ENCODE measurements at places on chromosomes 2 and 18.

DNA sequence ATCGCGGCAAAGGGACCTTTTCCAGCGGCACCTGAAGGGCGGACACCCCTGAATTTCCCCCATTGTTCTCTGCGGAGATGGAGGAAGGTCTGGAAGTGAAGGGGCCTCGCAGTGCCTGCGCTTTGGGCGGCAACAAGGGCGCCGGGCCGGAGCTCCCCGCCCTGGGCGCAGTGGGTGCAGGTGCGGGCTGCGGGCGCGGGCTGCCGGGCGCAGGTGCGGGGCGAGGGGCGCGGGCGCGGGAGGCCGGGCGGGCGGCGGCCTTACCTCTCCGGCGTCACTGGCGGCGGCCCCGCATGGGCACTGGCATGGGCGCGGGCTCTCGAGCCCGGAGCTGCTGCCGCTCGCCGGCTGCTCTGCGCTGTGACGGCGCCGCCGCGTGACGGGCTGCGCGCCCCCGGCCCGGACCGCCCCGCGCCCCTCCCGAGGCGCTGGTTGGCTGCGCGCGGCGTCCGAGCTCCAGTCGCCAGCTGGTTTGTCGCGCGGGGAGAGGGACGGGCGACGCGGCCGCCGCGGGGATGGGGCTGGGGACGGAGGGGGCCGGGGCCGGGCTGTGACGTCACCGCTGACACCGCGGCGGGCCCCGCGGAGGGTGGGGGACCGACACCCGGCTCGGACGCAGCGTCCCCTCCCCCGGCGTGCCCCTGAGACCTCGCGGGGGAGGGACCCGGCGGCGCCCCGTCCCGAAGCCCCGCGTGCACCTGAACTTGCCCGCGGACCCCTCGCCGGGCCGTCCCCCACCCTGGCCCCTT is at the start of gene KIF1A:
KIF1A (minus strand) TSS at position 362 of the 749 bp plus-strand sequence. CDS start 22,467 bp downstream, outside the sequence.
- no peak for DNase-seq

DNA sequence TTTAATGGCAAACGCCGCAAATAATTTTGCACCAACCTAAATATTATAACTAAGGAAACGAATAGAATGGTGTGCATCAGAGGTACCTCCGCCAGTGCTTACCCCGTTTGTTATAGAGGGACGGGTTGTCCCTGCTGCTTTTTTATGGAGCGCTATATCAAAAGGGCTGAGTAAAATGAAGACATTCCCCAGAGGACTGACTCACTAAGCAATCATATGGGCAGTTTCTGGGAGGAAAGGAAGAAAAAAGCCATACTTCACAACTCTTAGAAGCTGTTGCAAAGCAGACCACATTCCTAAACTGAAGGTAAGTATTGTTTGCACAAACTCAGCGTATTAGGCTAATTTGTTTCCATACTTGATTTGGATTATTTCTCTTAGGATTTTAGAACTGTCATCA is 12.9 kb downstream of the ID2 start:
- DNase-seq: no peak

- no peak for DNase-seq
These were observed 82.2 kb downstream of the ICOS start for GRCh38 chr2:204018717-204019116.

DNA sequence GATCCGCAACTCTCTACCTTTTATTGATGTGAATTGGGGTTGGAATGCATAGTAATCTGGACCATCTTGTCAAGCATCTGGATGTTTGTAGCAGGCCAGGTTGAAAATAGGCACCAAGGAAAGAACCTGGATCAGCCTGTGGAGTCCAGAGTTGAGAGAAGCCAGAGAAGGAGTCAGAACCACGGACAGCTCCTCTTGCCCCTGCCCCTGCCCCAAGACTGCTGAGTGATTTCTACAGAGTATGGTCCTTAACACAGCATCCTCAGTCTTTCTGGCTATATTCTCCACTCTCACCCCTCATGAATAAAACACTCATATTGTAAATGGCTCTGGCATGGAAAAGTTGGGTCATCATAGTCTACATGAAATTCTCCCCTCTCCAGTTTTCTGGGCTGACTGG is 154.6 kb downstream of the LOXHD1 start:
- DNase-seq: no peak
